Stimulated activated effector memory CD8-positive, alpha-beta T cell treated with anti-CD3 and anti-CD28 coated beads, Interleukin-12 subunit alpha, Interleukin-12 subunit beta, amount 100 ng/mL, for 72 hours (primary cell): ENCODE measurements at places on chromosomes 11 and 22.

DNA sequence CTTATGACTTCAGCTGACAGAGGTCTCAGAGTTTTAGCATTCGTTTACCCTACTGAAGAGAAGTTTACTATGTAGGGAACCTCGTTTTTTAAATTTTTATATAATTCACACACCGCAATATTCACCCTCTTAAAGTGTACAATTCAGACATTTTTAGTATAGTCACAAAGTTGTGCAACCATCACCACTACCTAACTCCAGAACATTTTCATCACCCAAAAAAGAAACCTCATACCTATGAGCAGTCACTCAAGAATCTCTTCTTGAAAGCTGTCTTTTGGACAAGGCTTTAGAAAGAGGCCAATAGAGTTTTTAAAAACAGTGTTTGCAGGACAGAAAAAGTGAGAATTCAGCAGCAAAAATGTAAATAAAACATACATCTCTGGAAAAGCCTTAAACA lies 39.5 kb upstream of the CLNS1A start:
- no peak for DNase-seq

- no peak for DNase-seq
These were observed 10.7 kb downstream of the TOP3B start for GRCh38 chr22:21971858-21972275.

DNA sequence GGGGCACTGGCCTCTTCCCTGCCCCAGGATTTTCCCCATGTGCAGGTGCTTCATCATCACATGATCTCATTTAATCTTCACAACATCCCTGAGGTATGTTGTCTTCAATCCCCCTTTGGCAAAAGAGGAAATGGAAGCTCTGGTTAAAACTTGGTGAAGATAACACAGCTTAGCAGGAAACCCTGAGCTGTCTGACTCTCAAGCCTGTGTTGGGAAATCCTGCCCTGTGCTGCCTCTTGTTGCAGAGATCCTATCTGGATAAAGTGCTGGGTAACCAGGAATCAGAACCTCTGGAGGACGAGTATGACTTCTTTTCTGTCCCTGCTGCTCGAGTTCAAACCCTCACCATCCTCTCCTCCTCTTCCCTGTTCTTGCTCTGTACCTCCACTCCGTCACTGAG lies 13.1 kb upstream of the E2F8 start:
- DNase-seq = no peak

DNA sequence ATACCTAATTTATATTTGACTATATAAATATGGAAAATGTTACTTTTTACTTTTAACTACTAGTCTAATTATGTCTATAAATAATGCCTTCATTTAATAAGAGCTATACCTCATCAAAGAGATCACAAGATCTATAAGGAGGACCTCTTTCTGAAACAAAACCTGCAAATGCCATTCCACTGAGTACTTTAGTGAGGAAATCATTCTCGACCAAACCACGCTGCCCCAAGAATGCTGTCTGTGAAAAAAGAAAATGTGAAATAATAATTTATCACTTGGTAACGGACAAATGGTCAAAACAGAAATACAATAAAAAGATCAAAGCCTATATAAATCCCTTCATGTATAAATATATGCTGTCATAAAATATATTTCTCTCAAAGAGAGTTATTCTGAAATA lies 301.7 kb downstream of the SBF2 start:
- DNase-seq = no peak

DNA sequence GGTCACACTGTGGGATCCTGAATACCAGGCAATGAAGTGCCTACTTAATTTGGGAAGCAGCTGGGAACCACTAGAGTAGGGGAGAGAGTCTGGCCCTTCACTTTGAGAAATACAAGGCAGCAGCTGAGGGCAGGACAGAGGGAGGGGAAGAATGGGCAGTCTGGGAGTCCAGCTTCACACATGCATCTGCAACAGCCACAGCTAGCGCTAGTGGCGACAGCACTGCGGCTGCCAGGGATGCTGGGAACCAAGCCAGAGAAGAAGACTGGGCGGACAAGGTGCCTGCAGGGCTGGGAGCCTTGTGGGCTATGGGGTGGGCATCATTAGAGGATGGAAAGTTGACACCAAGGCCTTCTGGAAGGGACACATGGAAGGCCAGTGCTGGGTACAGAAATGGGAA lies 15.8 kb downstream of the SCUBE2 start:
- DNase-seq = no peak

DNA sequence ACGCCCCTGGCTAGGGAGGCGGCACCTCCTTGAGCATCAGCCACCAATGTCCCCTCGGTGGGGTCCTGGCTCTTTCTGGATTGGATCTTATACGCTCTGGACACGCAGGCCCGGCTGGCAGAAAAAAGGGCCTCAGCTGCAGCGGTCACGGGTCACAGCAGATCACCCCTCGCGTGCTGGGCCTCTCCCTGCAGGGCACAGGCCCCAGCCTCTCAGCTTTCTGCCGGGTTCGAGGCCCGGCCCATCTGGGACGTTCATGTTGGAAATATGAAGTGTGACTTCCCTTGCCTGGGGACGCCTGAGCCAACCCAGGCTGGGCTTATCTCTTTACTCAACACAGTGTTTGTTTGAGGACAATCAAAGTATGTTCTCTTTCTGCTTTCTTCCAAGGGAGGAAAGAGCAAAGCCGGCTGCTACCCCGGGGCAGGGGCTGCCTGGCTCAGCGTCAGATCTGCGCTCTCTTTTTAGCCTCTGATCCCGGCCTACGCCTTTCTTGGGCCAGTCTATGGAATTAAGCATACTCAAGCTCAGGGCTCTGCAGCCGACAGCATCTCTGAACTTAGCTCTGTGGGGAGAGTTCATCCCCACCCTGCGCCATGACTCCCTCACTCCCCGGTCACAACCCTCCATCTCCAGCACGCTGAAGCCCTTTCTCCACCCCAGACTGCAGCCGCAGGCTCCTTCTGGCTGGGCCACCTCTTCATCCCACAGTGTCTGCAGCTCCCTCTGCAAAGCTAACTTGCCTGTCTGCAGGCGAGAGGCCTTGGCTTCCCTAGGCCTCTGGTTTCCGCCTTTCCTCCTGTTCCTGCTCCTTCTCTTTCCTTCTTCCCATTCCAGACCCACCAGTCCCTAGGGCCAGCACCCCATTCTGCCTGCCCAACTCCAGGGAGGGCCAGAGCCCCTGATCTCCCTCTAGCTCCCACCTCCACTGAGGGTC lies 38.8 kb downstream of the ADAMTS15 start:
- no peak for DNase-seq
